ENCODE measurements at places on chromosomes 2 and 18. TPM values are rescaled to one million over a fixed set of nuclear protein-coding genes. Genes with fewer than 3 reads are reported as not detected.

- no peak for DNase-seq
These were observed 278.0 kb upstream of the HDAC4 start for GRCh38 chr2:239678666-239679296.

Gene PAIP2B
- 0.17 TPM for total RNA-seq

DNA sequence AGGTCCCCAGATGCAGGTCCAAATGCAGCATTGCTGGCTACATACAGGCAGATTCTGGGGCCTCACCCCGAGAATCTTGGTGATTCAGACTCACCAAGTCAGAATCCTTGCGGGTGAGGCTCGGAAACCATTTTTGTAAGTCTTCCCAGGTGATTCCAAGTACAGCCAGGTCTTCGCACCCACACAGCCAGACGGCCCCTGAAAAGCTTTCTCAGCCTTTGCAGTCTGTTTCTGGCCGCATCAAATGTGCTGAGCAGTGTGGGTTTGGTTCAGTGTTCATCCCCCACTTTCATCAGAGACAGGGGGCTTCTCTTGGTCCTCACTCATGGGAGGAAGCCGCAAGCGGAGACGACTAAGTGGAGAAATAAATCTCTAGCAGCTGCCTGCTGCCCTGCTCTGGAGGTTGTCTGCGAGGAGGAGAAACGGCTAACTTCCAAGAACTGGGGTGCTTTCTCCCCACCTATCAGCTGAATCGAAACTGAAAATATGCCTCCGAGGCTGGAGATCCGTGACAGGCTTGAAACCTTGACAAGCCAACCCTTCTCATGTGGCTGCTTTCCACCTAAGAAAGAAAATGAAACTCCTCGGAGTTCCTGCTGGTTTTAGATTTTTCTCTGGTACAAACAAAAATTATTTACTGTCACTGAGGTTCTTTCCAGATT is 8.9 kb upstream of the TMEM185B start:
- peak; percentile 32 for DNase-seq

DNA sequence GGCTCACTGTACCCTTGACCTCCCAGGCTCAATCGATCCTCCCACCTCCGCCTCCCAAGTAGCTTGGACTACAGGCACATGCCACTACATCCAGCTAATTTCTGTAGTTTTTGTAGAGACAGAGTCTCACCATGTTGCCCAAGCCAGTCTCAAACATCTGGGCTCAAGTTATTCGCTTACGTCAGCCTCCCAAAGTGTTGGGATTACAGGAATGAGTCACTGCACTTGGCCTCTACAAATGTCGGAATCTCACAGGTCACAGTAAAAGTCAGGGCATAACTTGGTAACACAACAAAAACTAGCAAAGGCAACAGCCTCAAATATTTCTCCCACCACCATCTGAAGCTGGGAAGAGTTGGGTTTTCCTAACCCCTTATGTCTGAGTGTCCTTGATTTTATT is 25.3 kb downstream of the SCG2 start:
- peak; percentile 94 for DNase-seq

Gene MEP1B
- not detected for total RNA-seq

DNA sequence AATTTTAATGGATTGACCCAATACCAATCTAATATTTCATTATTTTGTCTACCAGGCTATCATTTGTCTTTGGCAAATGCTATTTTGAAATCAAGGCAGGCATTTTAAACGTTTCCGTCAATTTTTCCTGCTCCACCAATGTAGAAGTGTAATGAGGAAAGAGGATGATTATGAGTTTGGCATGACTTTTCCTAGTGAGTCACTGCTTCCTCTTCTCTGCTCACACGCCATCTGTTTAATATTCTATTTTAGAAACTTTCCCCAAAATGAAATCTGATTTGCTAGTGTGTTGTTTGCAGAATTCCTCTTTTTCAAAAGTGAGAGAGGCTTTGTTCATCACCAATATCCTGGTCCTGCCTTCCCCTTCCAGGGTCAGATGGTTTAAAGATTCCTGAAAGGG is 42.5 kb upstream of the PID1 start:
- peak; percentile 77 for DNase-seq

GRCh38 chr2:124120246-124120645 is 95.2 kb downstream of the CNTNAP5 start:
- DNase-seq = no peak

Gene ZSWIM2
- 0.06 TPM for total RNA-seq

- no peak for DNase-seq
These were observed 10.6 kb downstream of the FARP2 start for GRCh38 chr2:241366678-241367077.

DNA sequence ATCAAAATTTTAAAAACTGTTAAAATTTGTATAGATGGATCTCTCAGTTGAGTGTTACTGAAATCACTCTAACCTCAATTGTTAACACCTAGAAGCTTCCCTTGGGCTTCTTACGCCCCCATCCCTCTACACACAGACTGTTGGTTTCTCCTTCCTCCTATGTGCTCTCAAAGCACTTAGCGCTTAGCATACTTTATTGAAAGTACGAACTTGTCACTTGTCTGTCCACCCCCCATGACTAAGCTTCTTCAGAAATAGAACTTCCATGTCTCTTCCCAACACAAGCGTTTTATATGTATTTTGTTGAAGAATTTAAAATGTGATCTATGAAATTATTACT is 441 bp downstream of the MPHOSPH10 start:
- DNase-seq = no peak

Gene TMEM37
- total RNA-seq = not detected

Gene C2orf66
- total RNA-seq = 0.32 TPM

- peak; percentile 56 for DNase-seq
These were observed at the start of gene ADAM23 for GRCh38 chr2:206442833-206443734. TSS of gene ADAM23 (plus strand) at chr2:206443532. CDS start at chr2:206443867, 335 bp downstream.

DNA sequence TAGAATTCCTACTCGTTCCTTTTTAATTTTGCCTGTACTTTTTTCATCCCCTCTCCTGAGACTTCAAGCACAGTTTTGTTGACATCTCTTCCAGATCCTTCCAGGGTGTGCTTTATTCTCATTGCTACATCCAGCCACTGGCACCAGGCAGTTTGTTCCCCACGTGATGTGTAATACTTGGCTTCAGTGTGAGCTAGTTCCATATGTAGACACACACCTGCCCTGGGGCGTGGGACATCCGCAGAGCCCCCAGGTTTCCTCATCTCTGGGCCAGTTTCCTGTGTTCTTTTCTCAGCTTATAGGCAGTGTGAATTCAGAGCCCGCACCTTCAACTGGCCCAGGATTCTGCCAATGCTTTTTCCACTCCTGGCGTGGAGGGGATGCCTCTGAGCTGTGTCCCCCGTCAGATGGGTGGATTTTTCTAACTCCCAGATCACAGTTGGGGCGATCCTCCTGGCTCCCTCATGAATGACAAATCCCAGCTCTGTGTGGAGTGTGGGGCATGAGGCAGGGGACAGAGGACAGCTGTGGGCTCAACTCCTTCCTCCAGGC is 46.6 kb downstream of the DIPK1C start:
- no peak for DNase-seq

Gene PSMA8
- total RNA-seq = not detected

Measured in LHCN-M2 (cell line).